B cell (primary cell): ENCODE measurements at places on chromosomes 2 and 18. TPM values are rescaled to one million over a fixed set of nuclear protein-coding genes. Genes with fewer than 3 reads are reported as not detected.

SALL3 gene
- total RNA-seq, result not detected in 2 replicates

BIRC6 gene
- 166 and 196 TPM in 2 replicates for total RNA-seq

C2orf66 gene
- not detected in 2 replicates for total RNA-seq

IL1RN gene
- total RNA-seq, result not detected in 2 replicates

RTTN gene
- total RNA-seq, result 37.7 and 41.2 TPM in 2 replicates

SFTPB gene
- total RNA-seq, result not detected in 2 replicates

MOGAT1 gene
- total RNA-seq, result not detected in 2 replicates

TCF4 gene
- 353 and 361 TPM in 2 replicates for total RNA-seq

DNA sequence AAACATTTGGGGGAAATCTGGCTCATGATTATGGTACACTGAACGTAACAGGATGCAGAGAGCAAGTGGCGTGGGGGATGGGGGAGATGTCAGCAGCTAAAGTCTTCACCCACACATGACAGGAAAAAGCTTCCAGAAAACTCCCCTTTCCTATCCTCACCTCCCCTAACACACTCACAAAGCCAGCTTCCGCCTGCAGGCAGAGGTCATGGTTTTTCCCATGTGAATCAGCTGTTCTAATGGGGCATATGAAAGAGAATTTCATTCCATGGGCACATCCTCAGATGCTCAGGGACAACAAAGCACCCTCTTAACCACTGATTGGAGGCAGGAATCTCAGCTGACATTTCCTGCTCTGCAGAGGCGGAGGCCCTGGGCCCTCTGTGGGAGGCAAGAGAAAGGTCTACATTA is 129.1 kb downstream of the TSN start:
- no peak for DNase-seq

GRCh38 chr2:1486670-1487069 is 73.4 kb downstream of the TPO start:
- no peak for DNase-seq

- peak; percentile 18 for DNase-seq
Observed at GRCh38 chr2:46294176-46294836, 2.9 kb upstream of the EPAS1 start.

DNA sequence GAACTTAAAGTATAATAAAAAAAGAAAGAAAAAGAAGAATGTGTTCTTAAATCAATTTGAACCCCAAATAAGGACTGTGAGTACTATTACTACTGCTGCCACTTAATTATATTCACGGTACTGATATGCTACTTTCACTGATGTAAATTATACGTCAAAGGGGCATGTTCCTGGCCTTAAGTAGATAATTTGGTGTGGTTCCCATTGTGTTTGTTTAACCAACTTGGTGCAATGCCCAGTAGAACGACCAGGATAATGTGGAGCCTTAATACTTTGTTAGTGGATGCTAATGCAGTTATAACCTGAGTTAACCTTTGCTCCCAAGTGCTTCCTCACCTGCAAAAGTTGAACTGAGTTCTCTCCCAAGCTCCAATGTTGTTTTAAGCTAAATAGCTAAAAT is 142.0 kb downstream of the NR4A2 start:
- DNase-seq, result no peak

GRCh38 chr2:64514008-64514407 is 10.1 kb upstream of the AFTPH start:
- no peak for DNase-seq

DNA sequence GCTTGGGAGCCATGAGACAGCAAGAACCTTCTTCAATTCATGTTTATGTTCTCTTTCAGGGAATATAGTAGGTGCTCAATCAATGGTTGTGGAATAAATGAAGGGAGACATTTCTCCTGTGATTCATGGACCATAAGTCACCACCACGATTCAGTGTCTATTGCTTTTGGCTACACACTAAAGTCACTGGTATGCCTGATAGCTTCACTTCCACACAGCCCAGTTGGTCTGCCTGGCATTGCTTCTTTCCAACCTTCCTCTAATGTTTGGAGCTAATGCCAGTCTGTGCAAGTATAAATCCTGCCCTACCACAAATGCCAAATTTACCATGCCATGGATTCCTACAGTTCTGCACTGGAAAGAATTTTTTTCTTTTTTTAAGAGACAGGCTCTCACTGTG is 1.3 kb upstream of the CXCR1 start:
- no peak for DNase-seq

DNA sequence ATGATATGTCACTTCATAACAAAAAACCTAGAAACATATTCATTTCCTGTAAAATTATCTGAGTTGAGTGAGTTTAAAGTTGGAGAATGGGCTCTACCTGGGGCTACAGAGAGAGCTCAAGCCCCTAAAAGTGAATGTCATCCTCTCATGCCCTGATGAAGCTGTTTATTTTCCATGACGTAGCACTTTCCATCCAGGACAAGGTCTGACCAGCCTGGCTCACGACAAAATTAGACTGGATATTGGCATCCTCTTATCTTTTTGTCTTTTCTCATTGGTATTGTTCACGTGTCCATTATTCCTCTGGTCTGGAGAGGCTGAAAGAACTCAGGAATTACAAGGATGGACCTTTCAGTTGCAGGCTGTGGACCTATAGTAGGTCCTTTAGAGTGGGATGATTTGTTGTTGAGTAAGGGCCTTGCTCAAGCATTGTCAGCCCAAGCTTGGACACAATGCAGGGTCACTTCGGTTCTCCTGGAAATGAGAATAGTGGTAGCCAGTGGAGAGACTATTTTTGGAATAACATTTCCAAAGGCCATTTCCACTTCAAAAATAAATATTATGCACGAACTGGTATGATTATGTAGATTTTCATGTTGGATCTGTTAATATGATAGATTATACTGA is 24.4 kb upstream of the TDRD15 start:
- no peak for DNase-seq

GRCh38 chr2:147471126-147471525 is 373.7 kb upstream of the ACVR2A start:
- DNase-seq, result no peak

DNA sequence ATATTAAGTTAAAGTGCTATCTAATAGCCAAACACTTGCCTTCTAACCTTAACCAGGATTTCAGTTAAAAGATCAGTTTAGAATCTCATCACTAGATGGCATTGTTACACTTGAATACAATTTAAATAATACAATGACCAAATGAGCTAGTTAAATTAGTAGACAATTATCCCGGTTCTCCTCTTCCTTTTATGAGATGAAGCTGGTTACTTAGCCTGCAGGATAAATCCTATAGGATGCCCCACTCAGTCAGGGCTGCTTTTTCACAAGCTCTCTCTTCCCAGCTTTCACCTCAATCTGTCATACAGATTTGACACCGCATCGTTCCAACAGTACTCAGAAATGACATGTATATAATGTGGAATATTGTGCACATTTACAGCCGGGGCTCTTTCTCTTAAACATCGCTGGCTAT is 678.8 kb downstream of the KCNJ3 start:
- DNase-seq, result peak; percentile 17

- DNase-seq, result no peak
Observed at GRCh38 chr2:232328516-232329460, 49.8 kb upstream of the ALPP start.

DNA sequence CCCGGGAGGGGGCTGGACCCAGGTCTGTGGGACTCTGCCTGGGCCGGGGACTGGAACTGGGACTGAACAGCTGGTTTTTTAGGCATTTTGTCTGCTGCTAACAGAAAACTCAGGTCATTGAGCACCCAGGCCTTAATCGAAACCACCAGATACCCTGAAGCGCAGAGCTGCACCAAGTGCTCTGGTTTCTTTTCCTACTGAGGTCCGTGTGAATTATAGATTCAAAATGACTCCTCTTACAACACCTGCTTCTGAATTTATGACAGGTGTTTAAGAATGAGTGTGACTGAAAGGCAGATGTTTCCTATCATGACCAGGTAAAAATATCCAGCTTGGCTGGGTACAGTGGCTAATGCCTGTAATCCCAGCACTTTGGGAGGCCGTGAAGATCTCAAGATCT is 47.8 kb downstream of the TRAPPC12 start:
- DNase-seq, result no peak

GRCh38 chr2:234437642-234438304 is 59.1 kb downstream of the ARL4C start:
- DNase-seq, result peak; percentile 12

GRCh38 chr2:191296083-191297006 is 51.1 kb downstream of the MYO1B start:
- DNase-seq, result no peak

DNA sequence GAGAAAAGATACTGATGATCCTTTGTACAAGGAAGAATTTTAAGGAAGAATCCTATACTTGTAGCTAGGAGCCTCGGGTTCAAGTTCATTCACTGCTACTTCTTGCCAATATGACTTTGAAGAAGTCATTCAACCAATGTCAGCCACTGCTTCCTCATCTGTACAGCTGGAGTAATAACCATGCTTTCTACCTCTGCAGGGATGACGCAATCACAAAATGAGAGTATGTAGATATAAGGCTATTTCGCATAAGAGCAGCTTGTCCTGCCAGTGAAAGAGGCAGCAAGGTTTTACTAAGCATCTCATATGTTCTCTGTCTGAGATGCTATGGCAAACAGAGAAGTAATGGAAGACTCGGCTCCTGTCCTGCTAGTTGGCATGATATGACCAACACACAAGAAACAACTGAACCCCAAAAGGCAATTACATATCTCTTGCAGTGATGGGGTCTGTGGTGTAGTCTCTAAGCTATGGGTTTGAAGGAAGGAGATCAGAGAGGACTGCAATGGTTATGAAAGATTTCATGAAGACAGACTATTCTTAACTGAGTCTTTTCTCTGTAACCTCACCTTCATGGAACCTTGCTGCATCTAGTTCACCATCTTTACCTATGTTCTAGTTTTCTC is 9.2 kb downstream of the AAK1 start:
- DNase-seq, result no peak

- no peak for DNase-seq
Observed at GRCh38 chr2:218988650-218989049, 3.7 kb upstream of the FEV start.

DNA sequence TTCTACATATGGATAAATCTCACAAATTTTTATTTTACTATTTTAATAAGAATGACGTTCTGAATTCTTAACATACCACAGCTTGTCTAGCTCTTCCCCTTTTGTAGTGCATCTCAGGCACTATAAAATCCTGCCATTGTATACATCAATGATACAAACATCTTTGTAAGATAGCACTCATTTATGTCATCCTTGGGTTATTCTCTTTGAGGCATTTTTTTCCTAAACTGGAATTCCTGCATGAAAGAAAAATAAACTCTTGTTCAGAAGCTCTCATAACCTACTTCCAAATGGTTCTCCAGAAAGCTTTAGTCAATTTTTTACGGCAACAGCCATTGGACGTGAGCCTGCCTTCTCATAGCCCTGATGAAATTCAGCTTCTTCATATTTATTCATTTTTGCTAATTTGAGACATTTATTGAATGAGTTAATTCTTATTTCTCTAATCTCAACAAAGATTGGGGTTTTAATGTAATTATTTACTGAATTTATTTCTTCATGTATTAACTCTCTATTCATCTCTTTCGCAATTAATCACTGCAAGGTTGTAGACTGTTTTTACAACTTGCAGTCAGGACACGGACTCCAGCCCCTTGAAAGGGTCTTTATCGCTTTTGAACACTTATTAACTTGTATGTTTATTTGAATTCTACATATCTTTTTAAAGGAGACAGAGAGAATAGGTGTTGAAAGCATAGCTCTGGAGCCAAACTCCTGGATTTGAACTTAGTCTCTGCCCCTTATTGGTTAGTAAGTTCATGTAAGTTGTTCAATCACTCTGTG is 57.6 kb upstream of the PARD3B start:
- DNase-seq, result no peak

- no peak for DNase-seq
Observed at GRCh38 chr18:12944709-12945108, 3.1 kb upstream of the SEH1L start.

GRCh38 chr2:46656640-46657039 is 177.3 kb downstream of the TMEM247 start:
- DNase-seq, result no peak

DNA sequence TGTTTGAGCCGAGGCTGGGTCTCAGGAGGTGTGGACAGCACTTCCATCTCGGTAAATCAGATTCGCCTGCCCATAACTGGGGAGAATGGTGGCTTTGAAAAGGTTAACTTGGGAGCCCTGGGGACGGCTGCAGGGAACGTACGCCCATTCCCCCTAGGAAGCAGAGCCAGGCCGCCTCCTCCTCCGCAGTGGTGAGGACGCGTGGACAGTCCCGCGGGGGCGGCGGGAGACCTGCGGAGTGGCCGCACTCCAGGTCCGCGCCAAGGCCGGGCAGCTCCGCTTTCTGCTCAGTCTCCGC is 845 bp upstream of the MYCN start:
- DNase-seq, result no peak
